ENCODE measurements at places on chromosomes 5 and 9.

GRCh38 chr5:170159101-170159698 is 53.5 kb downstream of the FOXI1 start:
- no peaks in the 10 kb centered on the region for H3K27me3 ChIP-seq
- no peak overlapping the region for H3K4me3 ChIP-seq
- no peaks in the 10 kb centered on the region for H3K36me3 ChIP-seq
- peaks cover 7% of the 10 kb centered on the region for H3K4me1 ChIP-seq
- no peak overlapping the region for H3K27ac ChIP-seq

DNA sequence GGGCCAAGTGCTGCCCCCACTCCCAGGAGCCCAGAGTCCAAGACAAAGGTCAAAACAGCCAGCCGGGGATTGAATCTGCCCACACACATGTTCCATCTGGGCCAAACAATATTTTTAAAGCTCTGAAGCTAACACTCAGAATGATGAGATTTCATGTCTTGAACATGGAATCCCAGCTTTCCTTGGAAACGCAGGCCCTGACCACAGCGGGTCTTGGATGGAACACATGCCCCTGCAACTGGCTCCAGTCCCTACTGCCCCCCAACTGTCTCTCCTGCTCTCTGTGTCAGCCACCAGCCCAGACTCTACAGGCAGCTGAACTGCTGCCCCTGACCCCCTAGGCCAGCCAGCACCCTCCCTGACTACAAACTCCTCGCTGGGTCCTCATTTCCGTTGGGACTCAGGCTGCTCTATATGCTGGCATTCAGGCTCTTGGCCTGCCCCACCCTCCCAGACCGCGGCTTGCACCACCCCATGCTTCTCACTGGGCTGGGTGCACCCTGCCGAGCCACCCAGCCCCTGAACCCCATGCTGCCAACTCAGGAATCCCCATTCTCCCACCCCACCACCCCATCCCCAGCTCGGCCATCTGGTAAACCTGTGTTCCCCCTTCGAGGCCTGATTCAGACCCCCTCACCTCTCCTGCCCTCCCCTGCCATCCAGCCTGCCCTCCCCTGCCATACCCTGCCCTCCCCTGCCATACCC is 71.7 kb downstream of the ADAMTS2 start:
- peaks cover 4% of the 10 kb centered on the region for H3K27me3 ChIP-seq
- H3K27ac ChIP-seq, result no peak overlapping the region
- H3K36me3 ChIP-seq, result no peaks in the 10 kb centered on the region
- H3K4me1 ChIP-seq, result peaks cover 4% of the 10 kb centered on the region

DNA sequence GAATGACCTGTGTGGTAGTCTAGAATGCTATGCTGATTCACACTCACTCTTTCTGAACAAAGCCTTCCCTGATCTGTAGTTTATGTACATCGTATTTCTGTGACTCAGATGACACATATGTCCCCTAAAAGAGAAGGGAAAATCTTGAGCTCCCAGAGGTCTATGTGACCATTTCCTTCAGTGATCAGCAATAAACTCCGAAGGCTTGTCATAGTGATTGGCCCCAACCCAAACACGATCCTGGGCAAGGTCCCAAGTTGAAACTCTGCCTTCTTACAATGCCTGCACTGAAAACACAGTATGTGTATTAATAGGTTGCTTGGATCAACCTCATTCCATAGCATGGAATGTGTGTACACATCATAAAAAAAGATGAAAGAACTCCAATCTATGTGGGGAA is 685.8 kb downstream of the MAT2B start:
- no peaks in the 10 kb centered on the region for H3K36me3 ChIP-seq
- peaks cover 2% of the 10 kb centered on the region for H3K4me1 ChIP-seq
- no peak overlapping the region for H3K27ac ChIP-seq

DNA sequence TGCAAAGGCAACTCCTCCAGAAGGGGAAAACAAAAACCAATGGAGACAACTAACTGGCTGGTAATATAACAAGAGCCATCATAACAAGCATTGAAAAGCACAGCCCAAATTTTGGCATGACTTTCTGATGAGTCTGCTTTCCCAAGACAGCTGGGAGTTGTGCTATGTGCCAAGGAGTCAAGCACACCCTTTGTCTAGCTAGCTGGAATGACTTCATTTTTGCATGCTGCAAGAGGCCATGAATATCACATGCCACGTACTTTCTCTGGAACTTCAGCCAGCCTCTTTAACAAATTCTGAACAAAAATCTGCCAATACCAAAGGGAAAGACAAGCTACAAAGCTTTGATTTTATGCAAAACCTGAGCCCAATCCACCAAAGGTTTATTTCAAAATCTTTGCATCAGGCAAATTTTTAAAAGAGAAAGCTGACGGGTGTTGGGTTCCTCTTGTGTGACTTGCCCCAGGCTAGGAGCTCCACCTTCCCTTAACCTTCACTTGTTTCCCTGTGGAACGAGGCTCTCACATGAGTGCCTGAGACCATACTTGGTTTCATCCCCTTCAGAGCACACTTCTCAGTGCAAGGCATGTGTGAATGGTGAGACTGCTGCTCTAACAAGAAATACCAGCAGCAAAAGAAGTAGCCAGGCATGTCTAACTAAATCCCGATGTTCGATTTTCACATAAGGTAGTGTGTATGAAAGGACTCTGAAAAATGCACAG is 47.3 kb downstream of the S1PR3 start:
- no peak for DNase-seq
- H3K27me3 ChIP-seq, result peaks cover 6% of the 10 kb centered on the region
- no peaks in the 10 kb centered on the region for H3K4me1 ChIP-seq
- no peaks in the 10 kb centered on the region for H3K36me3 ChIP-seq
- H3K27ac ChIP-seq, result no peak overlapping the region

GRCh38 chr9:90787771-90788460 is 13.7 kb upstream of the SYK start:
- no peaks in the 10 kb centered on the region for H3K27me3 ChIP-seq
- no peaks in the 10 kb centered on the region for H3K36me3 ChIP-seq
- peaks cover 30% of the 10 kb centered on the region for H3K4me1 ChIP-seq
- no peak overlapping the region for H3K4me3 ChIP-seq
- H3K27ac ChIP-seq, result no peak overlapping the region

- peaks cover 15% of the 10 kb centered on the region for H3K4me1 ChIP-seq
- peaks cover 9% of the 10 kb centered on the region for H3K36me3 ChIP-seq
- no peaks in the 10 kb centered on the region for H3K27me3 ChIP-seq
- H3K27ac ChIP-seq, result no peak overlapping the region
- DNase-seq, result no peak
- H3K4me3 ChIP-seq, result no peak overlapping the region
Measured at GRCh38 chr5:139185589-139185988, 12.6 kb downstream of the SIL1 start.

GRCh38 chr5:60526336-60526875 is 173.6 kb downstream of the DEPDC1B start:
- H3K4me1 ChIP-seq, result peaks cover 8% of the 10 kb centered on the region
- no peaks in the 10 kb centered on the region for H3K36me3 ChIP-seq

- no peaks in the 10 kb centered on the region for H3K27me3 ChIP-seq
- DNase-seq, result no peak
- H3K4me1 ChIP-seq, result peaks cover 39% of the 10 kb centered on the region
- H3K4me3 ChIP-seq, result peak overlapping the region; percentile 27
Measured at GRCh38 chr9:27468462-27469110, 55.5 kb upstream of the IFNK start.

- H3K27ac ChIP-seq, result peak overlapping the region; percentile 86
- H3K4me1 ChIP-seq, result peaks cover 19% of the 10 kb centered on the region
- peaks cover 26% of the 10 kb centered on the region for H3K36me3 ChIP-seq
Measured at GRCh38 chr9:89383030-89383720, 64.9 kb downstream of the SECISBP2 start.

Data from memory B cell (primary cell).